Hematopoietic multipotent progenitor cell treated with erythropoietin and hydrocortisone succinate and interleukin-3 and kit ligand, for 8 days (in vitro differentiated cells): ENCODE measurements at places on chromosomes 4 and X.

DNA sequence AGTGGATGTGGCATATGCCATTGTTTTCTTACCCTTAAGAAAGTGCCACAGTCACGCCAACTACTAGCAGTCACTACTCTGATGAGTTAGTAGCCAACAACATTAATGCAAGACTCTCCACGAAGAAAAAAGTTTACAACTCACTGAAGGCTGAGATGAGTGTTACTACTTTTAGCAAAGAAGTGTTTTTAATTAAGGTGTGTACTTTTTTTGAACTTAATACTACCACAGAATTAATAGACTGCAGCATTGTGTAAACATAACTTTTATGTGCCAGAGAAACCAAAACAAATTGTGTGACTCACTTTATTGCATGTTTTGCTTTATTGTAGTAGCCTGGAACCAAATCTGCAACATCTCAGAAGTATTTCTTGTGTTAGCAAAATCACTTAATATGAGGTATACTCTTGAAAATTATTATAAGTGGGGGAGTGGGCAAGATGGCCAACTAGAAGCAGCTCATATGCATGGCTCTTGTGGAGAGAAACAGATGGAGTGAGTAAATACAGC, 2.2 kb upstream of the UGT2B4 start:
- DNase-seq: no peak

DNA sequence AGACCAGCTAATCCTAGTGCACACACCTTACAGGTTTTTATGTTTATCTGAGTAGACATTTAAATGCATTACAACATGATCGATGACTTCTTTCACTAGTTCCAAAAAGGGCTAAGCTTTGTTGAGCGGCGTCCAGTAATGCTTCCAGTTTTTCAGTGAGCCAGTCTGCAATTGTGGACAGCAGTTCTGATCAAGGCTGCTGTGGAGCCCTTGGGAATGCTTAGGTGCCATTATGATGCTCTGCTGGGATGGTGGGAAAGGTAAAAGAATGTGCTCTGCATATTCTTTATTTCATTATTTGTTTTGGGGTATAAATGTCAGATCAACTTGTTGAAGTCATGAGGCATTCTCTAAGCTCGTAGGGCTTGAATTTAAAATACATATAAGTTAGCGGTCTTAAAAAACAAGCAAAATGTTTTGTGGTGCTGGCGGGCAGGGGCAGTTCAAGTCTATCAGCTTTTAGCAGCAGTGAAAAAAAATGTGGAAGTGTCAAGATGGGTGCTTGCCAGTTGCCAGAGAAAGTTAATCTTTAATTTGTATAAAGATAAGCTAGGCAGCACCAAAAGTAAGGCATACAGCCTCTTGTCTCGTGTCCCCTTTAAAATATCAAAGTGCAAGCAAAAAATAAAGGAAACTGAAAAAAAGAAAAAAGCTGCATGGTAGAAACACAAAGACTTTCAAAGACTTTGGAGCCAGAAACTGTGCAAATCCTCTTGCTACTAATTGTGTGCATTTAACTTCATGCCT, 5.8 kb downstream of the MID1IP1 start:
- peak; percentile 85 for DNase-seq

DNA sequence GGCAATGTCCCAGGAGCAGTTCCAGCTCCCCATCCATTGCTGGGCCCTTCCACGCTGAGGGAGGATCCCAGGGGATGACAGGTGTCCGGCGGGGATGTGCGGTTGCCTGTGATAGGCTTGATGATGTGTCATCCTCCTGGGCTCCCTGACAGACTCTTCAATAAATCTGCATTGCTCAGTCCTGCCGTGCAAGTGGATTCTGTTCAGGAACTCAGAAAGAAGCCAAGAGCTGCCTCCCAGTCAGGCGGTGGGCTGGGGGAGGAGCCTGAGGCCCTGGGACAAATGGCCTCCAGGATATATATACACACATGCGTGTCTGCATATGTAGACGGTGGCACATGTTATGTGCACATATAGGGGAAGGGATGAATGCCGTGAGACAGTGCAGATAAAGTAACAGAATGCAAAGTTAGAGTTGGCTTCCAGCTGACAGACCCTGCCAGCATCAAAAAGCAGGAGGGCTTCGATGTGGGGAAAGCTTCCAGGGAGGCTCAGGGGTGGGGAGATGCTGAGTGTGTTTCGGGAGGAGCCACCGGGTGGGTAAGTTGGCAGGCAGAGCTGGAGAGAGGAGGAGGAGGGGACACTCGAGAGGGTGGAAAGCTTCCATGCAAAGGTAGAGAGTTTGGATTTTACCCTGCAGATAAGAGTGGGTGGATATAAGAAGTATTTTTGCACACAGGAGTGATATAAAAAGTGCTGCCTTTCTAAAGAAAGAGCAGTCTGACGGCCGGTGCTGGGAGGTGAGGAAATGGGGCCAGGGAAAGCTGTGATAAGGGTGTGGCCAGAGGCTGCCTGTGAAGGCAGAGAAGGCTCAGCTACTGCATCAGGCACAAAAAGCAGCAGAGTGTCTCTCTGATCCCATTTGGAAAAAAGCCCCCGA, 28.5 kb upstream of the CRMP1 start:
- DNase-seq: no peak

GRCh38 chr4:16116493-16116990, 32.7 kb upstream of the PROM1 start:
- DNase-seq: no peak

DNA sequence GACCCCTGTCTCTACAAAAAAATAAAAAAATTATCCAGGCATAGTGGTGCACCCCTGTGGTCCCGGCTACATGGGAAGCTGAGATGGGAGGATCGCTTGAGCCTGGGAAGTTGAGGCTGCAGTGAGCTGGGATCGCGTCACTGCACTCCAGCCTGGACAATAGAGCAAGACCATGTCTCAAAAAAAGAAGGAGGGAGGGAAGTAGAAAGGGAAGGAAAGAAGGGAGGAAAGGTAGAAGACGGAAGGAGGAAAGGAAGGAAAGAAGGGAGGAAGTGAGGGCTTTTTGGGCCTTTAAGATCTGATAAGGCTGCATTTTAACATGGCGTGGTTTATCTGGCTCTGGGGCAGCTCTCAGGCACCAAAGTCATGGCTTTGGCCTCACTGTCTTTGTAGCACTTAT, 10.4 kb downstream of the PDK3 start:
- no peak for DNase-seq

DNA sequence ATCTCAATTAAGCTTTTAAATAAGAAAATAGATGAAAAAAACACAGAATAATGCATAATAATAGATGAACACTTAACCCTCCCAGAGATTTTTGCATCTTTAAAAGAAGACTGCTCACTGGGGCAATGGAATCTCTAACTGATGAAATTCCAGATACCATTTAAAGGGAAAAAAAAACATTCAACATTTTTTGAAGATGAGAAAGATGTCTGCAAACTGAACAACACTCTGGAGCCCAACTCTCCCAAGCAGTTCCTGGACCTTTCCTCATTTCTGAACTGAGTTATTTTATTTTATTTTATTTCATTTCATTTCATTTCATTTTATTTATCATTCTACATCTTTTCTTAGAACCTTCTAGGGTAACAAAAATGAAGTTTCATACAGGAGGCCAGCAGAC, 90.7 kb downstream of the CORIN start:
- DNase-seq: no peak

GRCh38 chrX:31213941-31214340, 142.1 kb upstream of the FTHL17 start:
- peak; percentile 1 for DNase-seq

GRCh38 chr4:158861281-158861680, 92.5 kb downstream of the FNIP2 start:
- DNase-seq: no peak

- DNase-seq: no peak
Measured at GRCh38 chrX:48090123-48090522, 18.7 kb upstream of the ZNF630 start.

DNA sequence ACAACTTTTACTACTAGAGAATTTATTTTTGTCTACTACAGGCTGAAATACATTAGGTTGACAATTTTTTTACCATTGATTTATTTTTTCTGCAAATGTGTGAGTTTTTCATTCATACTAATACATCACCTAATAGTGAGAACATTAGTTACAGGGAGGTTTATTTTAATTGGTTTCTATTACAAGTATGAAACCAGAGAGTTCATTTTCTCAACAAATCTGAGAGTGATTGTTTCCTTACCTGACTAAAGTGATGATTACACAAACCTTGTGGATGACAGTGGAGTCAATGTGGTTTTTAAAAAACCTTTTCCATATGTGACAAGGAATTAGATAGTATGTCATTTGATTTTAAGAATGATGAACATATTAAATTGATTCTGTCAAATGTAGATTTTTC, 227.4 kb downstream of the PALLD start:
- DNase-seq: no peak

- DNase-seq: no peak
Measured at GRCh38 chr4:100736641-100737451, 219.0 kb upstream of the EMCN start.

- no peak for DNase-seq
Measured at GRCh38 chr4:39169426-39169825, 12.9 kb upstream of the WDR19 start.

GRCh38 chr4:153763404-153763803, 3.6 kb upstream of the RNF175 start:
- peak; percentile 24 for DNase-seq

DNA sequence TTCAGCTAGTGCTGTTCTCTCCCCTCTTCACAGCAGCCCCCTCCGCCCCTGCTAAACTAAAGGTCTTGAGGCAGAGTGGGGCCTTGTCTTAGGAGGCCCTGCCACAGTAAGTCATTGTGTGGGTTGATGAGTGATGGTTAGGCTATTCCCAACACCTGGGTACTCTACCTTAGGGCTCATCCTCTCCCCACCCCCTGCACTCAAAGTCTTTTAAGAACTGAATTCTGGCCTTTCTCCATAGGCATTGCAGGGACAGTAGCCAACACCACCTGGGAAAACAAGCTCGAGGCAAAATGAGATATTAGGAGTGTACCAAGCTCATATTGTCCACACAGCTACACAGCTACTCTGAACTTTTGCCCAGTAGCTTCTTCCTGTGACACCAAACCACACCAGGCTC, 42.5 kb downstream of the RAB40AL start:
- no peak for DNase-seq
